ENCODE measurements at places on chromosomes 16 and 17. TPM values are rescaled to one million over a fixed set of nuclear protein-coding genes. Genes with fewer than 3 reads are reported as not detected.

GRCh38 chr16:23506606-23506994, 3.7 kb downstream of the GGA2 start:
- no peak for DNase-seq

- no peak for DNase-seq
These were observed 42.5 kb downstream of the PLCG2 start for GRCh38 chr16:81821436-81822128.

- DNase-seq: no peak
These were observed 45.4 kb downstream of the WSB1 start for GRCh38 chr17:27339198-27339835.

DNA sequence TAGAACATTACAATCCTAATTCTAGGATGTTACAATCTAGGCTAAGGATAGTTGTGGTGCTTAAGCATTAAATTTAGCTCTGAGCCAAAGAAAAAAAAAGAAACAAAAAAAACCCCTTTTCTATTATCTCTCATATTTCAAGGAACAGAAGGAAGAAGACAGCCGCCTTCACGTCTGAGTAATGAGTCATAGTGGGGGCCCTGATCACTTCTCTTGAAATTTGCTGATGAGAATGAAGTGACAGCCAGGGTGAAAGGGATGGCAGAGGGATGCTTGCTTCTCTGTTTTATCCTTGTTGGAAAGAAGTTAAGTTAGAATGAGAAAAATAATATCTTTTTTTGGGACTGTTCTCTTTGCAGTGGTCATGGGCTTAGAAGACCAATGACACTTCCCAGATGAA, 82.6 kb upstream of the MPHOSPH6 start:
- no peak for DNase-seq

- no peak for DNase-seq
These were observed 16.2 kb downstream of the SREBF1 start for GRCh38 chr17:17820463-17821158.

The CRISPLD2 gene
- 4.2 TPM for total RNA-seq

The ABCA6 gene
- 0.99 TPM for total RNA-seq

The ATP2A1 gene
- total RNA-seq: 0.75 TPM
